CD8-positive, alpha-beta T cell (primary cell): ENCODE measurements at places on chromosomes 3 and 15. TPM values are rescaled to one million over a fixed set of nuclear protein-coding genes. Genes with fewer than 3 reads are reported as not detected.

Gene RNF168
- 51.3 TPM for total RNA-seq

DNA sequence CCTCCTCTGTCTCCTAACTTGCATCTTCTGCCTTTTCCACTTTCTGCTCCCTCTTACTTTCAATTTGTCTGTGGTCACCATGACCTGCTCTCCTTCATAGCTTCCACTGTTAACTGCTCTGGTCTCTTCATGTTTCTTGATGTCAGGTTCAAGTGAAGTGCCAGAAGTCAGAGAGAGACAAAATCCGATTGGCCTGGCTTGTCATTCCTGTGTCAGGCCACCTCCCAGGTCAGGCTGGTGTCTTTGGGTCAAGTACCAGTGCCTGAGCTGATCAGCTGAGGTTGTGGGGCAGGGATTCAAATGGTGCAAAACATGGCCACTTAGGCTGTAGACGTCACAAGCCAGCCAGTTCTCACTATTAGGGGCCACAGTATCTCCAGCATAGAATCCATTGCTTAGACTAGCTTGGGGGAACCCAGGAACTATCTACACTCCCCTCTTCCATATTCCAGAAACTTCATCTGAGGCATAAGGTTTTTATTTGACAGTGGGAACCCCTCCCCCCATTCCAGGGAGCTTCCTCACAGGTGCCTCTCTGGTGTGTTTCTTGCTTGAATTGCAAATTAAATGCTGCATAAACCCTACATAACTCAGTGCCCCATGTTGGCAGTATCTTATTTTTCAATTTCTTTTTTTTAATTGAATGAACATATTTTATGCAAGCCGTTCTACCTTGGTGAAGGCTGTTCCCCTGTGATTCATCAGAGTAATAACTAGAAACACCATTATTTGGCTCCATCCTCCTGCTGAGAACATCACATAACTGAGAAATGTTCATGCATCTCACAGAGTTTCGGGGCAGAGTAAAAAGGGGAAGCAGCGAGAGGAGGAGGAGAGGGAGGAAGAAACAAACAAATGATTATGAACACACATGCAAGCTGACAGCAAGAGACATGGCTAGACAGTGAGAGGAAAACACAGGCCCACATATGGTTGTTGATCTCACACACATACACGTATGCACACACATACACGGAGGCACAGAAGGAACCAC is 175.8 kb downstream of the TLE3 start:
- DNase-seq, result no peak

DNA sequence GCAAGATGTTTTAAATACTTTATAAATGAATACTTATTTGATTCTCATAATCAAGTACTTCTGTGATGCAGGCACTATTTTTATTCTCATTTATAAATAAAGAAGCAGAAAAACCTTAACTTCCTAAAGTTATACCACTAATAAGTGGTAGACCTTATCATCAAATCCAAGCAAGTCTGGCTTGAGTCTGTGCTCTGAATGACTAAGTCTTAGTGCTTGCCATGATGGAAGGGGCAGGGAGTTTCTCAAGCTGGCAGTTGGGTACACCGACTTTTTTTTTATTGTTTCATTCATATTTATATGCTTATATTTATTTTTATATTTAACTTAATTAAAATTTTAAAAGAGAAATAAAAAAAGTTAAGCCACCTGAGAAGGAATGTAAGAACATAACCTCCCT is 23.6 kb downstream of the SLMAP start:
- DNase-seq, result no peak

DNA sequence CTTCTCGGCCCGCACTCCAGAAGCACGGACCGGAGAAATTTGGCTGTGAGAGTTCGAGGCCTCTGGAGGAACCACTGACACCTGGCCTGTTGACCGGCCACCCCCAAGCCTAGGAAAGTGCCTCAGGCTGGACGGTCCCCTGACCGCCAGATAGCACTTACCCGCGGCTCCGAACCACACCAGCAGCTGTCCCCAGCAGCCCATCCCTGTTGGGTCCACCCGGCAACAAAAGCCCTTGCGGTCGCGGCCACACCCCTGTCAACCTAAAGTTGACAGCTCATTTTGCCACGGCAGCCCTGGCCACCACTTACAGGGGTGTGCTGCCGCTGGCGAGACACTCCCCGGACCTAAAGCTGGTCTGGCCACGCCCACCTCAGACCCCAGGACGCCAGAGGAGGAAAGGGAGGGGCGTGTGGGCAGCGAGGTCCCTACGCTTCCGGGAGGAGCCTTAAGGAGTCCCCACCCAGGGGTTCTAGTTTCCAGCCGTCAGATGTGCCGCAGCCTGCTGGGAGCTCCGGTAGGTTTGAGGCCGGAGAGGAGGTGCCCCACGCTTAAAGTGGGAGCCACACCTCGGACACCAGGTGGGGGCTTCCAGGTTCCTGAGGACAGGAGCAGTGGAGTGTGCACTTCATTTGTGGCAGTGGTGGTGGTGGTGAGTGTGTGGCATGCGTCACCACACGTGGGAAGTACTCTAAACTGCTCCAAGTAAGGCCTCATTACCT is at the start of gene LTK:
TSS of gene LTK (minus strand) at position 322 of the 722 bp plus-strand sequence. CDS start at position 204, 118 bp downstream.
- DNase-seq, result no peak

GRCh38 chr3:183491923-183492848 is 63.3 kb downstream of the KLHL6 start:
- no peak for DNase-seq

DNA sequence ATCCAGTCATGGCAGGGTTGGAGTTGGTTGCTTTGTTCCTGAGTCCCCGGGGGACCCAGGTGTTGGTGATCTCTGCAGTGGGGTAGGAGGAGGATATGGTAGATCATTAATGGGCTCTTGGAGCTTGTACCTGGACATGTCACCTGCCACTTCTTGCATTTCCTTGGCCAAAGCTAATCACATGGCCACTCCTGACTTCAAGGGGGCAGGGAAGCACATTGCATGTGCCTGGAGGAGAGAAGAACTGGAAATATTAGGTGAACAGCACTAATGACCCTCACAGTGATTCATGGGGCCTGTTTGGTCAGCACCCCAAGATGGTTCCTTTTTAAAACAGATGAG is 87.1 kb upstream of the MYZAP start:
- no peak for DNase-seq
